DMS 273 treated with DMSO at 0.1 percent for 48 hours (cell line): ENCODE measurements at places on chromosomes 5 and 9.

DNA sequence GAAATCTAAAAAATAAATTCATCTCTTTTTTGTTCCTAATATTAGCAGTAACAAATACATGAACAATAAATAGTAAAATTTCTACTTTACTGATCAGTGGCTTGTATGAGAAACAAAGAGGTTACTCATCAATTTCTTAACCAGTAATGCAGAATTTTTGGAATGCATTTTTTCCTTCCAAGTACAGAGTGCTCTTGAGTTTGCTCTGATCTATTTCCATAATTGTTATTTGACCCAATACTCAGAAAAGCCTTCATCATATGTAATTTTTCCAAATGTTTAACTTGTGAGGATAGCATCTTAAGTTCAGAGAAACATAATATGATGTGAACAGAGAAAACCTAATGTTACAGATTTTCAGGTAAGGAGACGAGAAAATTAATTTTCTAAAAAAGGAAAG is 47.3 kb downstream of the FBN2 start:
- DNase-seq = no peak

GRCh38 chr9:6078382-6079105 is 63.1 kb upstream of the RANBP6 start:
- DNase-seq = no peak

- DNase-seq = no peak
Observed at GRCh38 chr9:111945216-111945615, 48.6 kb downstream of the UGCG start.

GRCh38 chr9:95211028-95211427 is 106.5 kb downstream of the FANCC start:
- no peak for DNase-seq

DNA sequence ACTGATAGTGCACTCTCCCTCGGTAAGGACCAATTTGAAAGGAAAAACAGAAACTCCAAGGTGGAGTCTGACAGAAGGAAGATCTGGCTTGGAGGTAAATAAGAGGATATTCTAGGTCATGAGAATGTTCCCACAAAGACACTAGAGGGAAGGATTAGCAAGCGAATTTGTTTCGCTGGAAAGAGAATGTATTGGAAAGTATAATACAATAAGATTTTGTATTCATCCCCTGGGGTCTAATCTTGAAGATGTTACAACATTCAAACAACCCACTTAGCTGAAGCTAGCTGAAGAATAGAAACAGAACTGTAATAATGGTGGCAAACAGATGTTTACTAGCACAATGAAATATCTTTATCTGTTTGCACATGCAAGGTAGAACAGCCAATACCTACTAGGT is 158.7 kb downstream of the GNAQ start:
- no peak for DNase-seq

DNA sequence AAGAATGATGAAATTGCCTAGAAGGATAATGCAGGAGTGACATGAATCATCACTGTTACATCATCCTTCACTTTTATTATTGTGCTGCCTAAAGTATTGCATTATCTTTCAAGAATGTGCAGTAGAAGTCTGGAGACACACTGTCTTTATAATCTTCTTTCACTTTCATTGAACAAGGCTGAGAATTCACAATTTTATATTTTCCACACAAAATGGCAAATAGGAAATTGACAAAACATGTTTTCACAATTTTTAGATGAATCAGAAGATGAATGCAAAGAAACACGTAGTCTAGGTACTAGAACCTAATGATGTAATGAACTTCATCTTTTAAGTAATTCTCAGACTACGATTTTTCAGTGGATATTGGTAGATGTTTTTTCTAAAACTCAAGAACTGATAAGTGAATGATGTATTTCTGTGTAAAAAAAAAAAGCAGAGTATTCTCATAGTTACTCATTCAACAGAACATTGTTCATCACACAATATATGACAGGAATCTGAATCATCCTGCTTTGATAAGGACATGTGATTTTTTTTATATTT is 131.5 kb upstream of the GRHPR start:
- no peak for DNase-seq

DNA sequence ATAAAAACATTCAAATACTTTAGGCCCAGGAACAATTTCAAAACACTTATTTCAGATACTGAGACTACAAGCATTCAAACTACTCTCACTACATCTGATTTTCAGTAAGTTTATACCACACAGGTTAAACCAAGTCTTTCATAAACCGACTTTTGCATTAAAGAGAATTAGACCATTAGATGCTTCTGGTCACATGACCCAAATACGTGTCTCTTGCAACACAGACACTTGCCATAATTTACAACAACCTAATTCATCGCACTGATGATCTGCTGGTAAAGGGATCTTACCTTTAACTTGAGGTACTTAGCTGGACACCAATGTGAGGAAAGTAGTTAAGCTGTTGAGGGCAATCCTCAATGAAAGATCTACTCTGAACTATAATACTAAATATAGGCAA is 3.2 kb downstream of the HNRNPH1 start:
- DNase-seq = no peak

- DNase-seq = no peak
Observed at GRCh38 chr5:157740229-157740610, 3.3 kb upstream of the LSM11 start.

DNA sequence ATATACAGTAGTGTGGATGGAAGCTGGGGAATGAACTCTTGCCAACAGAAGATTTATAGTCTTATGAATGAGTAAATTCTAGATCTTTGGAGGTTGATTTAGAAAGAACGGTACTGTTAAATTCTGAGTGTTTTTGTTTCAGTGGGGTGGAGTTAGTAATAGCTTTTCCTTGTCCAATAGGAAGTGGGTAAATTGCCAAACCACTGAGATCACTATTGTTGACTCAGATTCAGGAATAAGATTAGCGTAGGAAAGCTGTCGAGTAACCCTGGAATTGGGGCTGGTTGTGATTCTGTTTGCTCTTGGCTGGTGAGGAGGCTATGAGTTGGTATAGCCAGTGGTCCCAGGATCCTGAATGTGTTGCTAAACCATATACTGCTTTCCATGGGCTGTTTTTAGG is 155.6 kb downstream of the ARHGAP26 start:
- no peak for DNase-seq

GRCh38 chr5:81020478-81021167 is 60.5 kb downstream of the RASGRF2 start:
- no peak for DNase-seq

DNA sequence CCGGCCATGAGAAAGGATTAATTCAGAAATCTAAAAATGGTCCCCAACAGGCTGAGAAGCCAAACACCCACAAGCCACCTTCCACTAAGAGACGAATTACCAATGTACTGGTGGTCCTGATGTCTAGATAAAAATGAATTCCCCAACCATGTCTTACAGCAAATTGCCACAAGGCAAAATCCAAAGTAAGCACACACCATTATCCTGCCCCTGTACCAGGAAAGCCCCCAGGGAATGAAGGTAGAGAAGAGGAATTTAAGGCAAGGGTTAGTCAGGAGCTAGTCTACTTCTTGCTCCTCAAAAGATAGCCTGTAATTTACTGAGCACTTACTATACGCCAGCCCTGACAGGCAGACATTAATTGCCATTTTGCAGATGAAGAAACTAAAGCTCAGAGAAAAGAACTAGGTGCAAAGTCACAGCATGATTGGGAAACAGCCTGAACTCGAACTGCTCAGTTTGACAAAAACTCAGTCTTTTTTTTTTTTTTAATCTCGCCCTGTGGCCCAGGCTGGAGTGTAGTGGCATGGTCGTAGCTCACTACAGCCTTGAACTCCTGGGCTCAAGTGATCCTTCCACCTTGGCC is 64.3 kb downstream of the RAPGEF1 start:
- DNase-seq = no peak

DNA sequence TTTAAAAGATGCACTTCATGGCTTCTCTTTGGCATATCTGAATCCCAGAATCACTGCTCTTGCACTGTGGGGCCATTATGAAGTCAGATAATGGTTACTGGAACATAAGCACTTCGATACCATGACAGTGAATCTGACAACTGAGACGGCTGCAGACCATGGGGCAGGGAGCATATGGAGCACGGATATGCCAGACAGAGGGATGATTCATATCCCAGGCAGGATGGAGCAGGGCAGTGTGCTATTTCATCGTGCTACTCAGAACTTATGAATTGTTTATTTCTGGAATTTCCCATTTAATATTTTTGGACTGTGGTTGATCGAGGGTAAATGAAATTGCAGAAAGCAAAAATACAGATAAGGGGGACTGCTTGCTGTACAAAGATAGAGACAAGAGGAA is 145.0 kb downstream of the EGFLAM start:
- DNase-seq = no peak

GRCh38 chr5:35212122-35212982 is 17.9 kb downstream of the PRLR start:
- no peak for DNase-seq

DNA sequence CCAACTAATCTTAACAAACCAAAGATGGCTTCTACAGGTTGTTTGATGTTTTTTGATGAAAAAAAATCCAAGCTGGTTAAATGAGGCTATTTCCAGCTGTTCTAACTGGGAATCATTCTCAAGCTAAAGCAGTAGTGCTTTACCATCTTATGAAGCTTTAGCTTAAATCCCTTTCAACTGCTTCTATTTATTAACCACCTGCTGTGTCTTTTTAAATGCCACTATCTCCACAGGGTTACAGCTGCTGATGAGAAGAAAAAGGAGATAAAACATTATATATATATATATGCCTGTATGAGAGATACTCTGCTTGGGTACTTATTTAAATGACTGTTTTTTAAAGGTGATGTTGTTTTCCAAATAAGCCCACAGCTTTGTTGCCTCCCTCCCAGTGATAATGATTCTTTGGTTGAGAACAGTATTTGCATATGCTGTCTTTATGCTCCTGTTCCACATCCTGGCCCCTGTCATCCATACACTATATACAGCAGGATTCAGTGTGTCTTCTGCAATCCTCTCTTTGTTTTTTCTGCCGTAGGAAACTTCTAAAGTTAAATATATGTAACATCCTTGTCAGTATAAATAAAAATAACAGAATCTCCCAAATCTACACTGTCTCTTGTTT is 164.0 kb downstream of the PAM start:
- DNase-seq = no peak

GRCh38 chr9:4068914-4069313 is 231.0 kb downstream of the GLIS3 start:
- DNase-seq = no peak

GRCh38 chr5:148060881-148061280 is 2.9 kb upstream of the SPINK5 start:
- no peak for DNase-seq

- no peak for DNase-seq
Observed at GRCh38 chr5:103424026-103424425, 138.6 kb downstream of the NUDT12 start.

DNA sequence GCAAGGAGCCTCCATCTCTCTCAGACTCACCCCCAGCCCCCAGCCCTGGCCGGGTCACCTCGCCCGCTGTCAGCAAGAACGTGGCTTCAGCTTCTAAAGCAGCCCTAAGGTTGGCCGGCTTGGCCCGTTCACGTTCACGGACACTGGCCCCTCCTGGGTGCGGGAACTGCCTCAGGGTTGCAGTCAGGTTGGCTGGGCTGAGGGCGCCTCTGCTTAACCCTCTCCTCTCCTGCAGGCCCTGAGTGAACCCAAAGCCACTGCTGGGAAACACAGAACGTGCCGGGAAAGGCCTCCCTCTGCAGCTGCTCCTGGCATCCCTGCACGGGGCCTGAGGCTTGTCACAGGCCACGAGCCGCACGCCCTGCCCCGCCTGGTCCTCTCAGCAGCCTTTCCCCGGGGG is 40.1 kb upstream of the UBAC1 start:
- no peak for DNase-seq

GRCh38 chr9:3777137-3777536 is 251.3 kb upstream of the RFX3 start:
- DNase-seq = no peak

GRCh38 chr5:31463351-31463750 is 68.5 kb downstream of the DROSHA start:
- no peak for DNase-seq

GRCh38 chr5:143036146-143036927 is 266.2 kb downstream of the ARHGAP26 start:
- DNase-seq = no peak

GRCh38 chr5:94944160-94944559 is 325.7 kb downstream of the SLF1 start:
- no peak for DNase-seq

DNA sequence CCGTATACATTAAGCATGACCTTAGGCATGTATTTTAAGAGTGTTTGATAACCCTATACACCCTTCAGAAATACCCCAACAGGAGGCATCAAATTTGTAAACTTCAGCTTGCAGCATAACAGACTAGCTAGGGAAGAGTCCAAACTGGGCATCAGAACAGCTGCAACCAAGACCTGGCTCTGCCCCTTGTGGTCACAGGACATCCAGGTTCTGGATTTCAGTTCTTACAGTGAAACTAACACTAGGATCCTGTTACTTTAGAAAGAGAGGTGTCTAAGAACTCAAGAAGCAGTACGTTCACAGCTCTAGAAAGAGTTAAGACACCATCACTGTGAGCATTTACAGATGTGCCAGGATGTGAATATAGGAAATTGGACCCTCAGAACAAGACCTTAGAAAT is 229.8 kb downstream of the BNC2 start:
- peak; percentile 38 for DNase-seq

DNA sequence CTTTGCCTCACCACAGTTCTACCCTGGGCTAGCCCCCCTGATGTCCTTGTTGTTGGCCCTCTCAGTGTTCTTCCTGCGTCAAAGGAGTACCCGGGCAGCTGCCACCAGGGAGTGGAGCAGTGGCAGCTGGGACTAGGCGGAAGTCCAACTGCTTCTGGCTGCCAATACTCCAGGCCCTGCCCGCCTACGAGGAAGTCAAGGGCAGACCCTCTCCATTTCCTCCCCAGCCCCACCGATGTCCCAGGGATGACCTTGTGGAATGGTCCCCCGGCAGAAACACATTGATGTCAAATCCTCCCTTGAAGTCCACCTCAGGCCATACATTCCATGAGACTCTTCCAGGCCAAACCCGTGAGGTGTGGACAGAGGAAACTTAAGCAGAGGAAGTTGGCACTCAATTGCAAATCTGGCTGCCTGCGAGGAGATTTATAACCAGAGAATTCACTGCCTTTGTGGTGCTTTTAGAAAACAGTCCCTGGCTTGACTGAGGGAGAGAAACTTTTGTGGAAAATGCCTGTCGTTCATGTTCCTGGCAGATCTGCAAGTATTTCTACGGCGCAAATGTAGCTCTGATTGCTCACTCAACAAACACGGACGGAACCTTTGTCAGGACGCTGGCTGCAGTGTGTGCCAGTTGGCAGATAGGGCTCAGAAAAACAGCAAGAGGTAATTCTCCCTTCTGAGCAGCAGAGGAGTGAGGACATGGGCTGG is 339.7 kb downstream of the RAB3C start:
- DNase-seq = no peak

DNA sequence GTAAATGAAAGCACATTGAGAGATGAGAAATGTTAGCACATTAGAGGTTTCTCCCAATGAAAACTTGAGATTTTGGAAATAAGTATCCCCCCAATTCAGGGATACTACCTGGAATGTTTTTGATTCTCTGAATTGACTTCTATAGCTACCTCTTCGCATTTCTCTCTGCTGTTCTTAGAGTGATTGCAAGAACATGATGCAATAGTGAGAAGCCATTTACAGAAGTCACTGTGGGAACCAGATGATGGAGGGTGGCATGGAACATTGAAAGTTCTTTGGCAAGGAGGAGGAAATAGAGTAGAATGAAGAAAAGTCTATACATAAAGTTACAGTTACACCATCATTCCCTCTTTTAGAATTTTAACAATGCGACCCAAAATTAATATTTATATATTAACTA is 9.2 kb downstream of the NPR3 start:
- no peak for DNase-seq

- DNase-seq = no peak
Observed at GRCh38 chr9:117779760-117780159, 75.6 kb downstream of the TLR4 start.

GRCh38 chr9:27404661-27405060 is 107.7 kb upstream of the EQTN start:
- DNase-seq = no peak

- DNase-seq = no peak
Observed at GRCh38 chr5:151571270-151572173, 19.6 kb downstream of the FAT2 start.
